Stimulated activated CD4-positive, alpha-beta T cell treated with anti-CD3 and anti-CD28 coated beads, Interleukin-12 subunit alpha, Interleukin-12 subunit beta, amount 100 ng/mL, for 48 hours (primary cell): ENCODE measurements at places on chromosomes 3 and 15.

DNA sequence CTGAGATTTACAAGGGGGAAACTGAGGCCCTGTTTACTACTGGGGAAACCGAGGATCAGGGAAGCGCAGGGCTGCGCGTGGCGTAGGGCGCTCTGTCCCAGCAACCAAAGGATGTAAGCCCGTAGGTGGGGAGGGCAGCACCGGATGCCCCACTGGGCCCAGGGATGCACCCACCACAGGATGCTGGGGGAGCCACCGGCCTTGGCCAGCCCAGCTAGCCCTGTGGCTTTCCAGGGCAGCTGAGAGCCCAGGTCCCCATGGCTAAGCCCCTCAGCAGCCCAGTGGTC, 33.4 kb downstream of the RPN1 start:
- no peak for DNase-seq

- no peak for DNase-seq
Observed at GRCh38 chr15:22257047-22258008, 177.0 kb downstream of the OR4M2 start.

GRCh38 chr3:113898892-113899291, 48.9 kb upstream of the ZDHHC23 start:
- DNase-seq, result no peak

GRCh38 chr3:56918111-56918568, 116.4 kb upstream of the ARHGEF3 start:
- peak; percentile 55 for DNase-seq

DNA sequence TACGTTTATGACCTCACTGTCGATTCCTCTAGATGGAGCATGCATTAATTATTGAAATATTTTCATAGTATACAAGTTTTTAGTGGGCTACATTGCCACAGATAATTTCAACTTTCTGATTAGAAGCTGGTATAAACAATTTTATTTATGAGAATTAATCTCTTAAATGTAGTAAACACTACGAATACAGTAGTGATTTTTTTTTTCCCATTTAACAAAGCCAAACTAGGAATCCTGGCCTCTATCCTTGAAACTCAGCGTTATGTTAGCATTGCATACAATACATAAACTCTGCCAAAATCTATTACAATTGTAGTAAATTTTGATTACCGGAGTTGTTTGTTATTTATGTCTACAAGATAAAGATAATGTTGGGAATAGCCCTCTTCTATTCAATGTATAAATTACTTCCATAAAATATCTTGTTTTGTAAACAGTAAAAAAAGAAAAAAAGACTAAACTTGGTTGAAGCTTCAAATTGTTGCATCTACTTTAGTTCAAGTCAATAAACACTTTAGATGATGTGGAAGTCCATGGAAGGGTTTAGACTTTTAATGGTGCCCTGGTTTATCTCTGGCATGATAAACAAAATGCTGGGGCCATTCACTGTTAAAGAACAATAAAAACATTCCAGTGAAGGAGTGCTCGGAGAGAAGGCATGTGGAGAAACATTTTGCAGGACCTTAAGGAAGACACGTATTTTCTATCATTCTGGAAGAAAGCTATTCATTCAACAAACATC, 77.3 kb upstream of the NR2F2 start:
- no peak for DNase-seq

DNA sequence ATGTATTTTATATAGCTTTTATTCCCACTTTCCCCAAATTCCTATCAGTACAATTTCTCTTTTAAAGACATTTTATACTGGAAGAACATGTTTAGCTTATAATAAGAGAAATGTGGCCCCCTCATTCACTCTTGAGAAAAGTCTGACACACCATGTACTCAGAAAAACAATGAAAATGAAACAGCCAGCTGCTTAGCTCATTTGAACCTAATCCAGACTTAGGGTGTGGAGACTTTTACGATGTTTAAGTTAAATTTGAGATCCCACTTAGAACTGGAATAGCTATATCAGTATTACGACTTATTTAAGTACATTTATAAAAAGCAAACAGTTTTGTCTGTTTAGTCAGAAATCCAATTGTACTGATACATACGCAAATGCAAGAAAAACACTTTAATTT, 252.3 kb upstream of the ARRDC4 start:
- no peak for DNase-seq

DNA sequence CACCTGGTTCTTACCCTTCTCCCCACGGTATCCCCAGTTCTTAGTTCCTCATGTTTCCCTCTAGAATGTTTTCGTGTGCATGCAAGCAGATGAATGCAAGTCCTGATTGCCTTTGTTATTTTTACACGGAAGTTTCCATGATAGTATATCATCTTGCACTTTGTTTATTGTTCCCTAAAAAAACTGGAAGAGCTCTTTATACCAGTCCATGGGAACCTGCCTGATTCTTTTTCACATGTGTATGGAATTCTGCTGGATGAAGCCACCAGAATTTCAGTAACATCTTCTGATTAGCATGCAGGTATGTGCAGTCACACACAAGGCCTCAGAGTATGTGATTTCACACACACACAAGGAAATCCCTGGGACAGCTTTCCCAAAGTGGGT, 16.0 kb upstream of the LRRK1 start:
- DNase-seq, result no peak

DNA sequence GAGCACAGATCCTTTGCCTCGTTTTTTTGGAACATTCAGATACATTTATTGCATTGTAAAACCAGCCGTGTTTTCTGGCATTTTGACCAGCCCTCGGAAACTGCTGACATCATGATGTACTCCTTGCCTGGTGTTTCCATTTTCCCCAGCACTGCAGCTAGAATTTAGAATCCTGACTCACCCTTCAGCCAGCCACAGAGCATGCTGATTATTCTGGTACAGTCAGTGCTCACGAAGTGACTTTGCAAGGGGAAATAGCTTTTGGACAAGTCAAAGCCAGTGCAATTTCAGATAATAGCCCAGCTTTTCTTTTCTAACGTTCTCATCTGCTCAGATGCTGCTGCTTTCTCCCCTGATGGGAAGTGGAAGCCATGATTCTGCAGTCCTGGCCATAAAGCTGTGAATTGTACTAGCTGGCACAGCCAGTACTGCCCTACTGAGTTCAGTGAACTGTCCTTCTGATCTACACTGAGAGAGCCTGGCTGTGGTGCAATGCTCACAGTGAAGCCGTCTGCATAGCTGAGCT, 12.1 kb upstream of the CNBP start:
- no peak for DNase-seq

- DNase-seq, result no peak
Observed at GRCh38 chr3:38690185-38690584, 40.7 kb upstream of the SCN5A start.

- no peak for DNase-seq
Observed at GRCh38 chr15:84949845-84950569, 31.6 kb upstream of the PDE8A start.

DNA sequence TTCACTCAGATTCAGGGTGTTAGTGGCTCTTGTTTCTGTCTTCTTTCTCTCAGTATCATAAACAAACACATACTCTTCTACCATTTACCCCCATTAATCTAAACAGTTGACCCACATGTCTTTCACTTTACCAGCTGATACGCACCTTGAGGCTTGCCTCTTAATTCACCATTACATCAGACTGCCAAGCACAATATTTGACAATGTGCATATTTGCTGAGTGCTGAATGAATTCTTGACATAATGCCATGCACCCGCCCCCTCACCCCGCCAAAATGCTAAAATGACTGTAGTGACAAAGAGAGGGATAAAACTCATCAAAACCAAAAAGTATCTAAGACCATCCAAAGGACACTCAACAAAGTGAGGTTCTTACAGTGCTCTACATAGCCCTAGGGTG, 57.4 kb downstream of the NGLY1 start:
- no peak for DNase-seq

DNA sequence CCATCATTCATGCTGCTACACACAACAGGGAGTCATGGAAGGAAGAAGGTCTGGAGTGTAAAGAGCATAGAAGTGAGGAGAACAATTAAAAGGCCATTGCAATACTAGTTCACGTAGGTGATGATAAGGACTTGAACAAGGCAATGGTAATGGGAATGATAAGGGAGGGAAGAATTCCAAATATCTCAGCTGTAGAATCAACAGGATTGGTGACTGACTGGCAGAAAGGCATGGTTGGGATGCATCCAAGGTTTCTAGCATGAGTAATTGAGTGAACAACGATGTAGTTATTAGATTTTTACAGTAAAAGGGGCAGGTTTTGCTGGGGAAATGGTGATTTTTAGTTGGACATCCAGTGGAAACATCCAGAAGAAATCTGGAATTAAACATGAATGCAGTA, 2.4 kb upstream of the SEC62 start:
- no peak for DNase-seq

GRCh38 chr3:32819551-32820348, 2.0 kb downstream of the TRIM71 start:
- no peak for DNase-seq

DNA sequence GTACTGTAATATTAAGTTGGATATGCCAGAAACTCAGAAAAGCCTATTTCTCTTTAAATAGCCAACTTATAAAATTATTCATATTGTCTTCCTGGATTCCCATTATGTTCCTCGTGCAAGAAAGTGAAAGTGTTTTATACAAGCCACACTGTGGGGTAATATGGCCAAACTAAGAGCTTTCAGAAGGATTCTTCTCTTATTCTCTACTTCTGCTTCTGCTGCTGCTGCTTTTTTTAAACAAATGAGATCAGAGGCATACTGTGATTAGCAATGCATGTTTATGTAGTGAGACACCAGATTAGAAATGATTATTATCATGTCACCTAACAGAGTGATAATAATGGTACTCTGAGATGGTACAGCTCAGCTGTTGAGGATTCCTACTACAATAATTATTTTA, 1026.5 kb upstream of the CFAP20DC start:
- no peak for DNase-seq

- DNase-seq, result no peak
Observed at GRCh38 chr3:177308286-177308685, 111.0 kb upstream of the TBL1XR1 start.

DNA sequence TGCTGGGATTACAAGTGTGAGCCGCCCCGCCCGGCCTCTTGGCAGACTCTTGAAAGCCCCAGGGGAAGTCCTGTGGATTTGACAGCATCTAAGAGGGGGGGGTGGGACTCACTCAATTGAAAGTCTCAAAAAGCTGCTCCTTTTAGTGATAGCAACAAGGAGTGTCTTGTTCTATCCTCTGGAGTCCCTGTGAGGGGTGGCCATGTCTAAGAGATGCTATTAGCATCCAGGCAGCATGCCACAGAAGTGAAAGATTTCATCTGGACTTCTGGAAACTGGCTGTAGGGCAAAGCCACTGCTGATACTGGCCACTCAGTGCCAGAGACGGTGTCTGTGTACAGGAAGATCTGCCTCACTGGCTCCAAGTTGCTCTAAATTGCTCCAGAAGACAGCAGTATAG, 74.0 kb downstream of the DHX36 start:
- DNase-seq, result no peak

- no peak for DNase-seq
Observed at GRCh38 chr3:189446959-189447560, 184.1 kb upstream of the TP63 start.
